HL-60 (cell line): ENCODE measurements at places on chromosomes 16 and 17.

DNA sequence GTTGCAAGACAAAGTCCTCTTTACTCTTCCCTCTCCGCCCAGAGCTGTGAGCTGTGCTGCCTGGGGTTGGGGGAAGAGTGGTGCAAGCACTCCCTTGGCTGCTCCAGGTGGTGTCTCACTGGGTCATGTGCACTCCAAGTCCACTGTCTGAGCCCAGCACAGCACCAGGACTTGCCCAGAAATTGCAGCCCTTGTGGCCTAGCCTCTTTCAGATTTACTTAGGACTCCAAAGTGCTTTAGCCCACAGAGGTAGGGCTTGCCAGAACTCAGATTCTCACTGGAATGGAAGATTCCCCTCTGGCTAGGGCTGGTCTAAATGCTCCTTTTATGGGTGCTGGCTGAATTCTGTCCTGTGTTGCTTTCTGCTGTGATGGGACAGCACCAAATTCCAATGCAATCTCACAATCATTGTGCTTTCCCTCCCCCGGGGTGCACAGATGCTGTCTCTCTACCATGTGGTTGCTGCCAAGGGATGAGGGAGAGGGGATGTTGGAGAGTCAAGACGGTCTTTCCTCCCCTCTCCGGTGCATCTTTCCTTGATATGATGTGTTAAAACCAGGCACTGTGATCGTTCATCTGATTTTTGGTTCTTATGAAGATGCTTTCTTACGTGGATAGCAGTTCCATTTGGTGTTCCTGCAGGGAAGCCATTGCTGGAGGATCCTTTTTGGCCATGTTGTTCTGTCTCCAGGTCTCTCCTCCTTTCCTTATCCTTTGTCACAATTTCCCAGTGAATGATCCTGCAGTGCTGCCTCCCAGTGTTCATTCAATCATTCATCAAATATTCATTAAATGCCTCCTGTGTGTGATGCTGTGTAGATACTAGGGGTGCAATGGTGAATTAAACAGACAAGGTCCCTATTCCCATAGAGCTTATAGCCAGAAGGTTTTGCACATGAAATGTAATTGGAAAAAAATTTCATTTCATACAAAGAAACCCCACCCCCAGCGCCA is 216.3 kb downstream of the SPECC1 start:
- no peak for DNase-seq

DNA sequence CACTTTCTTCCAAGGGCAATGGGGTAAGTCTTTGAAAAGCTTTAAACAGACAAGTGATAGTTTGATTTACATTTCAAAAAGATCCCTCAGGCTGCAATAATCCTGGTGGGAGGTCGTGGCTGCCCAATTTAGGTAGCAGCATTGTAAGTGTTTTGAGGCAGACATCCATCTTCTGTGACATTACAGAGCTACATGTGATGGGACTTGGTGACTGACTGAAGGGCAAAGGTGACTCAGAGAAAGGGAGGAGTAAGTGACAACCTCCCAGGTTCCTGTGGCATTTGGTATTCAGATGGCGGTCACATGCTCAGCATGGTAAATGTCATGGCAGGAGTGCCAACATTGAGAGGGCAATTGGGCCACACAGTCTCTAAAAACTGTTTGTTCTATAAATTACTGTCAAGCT is 26.5 kb downstream of the STAT3 start:
- no peak for DNase-seq

- DNase-seq, result no peak
Observed at GRCh38 chr17:79902146-79902791, 63.0 kb upstream of the CBX4 start.

GRCh38 chr17:62030264-62030663 is 34.8 kb downstream of the MED13 start:
- DNase-seq, result no peak

DNA sequence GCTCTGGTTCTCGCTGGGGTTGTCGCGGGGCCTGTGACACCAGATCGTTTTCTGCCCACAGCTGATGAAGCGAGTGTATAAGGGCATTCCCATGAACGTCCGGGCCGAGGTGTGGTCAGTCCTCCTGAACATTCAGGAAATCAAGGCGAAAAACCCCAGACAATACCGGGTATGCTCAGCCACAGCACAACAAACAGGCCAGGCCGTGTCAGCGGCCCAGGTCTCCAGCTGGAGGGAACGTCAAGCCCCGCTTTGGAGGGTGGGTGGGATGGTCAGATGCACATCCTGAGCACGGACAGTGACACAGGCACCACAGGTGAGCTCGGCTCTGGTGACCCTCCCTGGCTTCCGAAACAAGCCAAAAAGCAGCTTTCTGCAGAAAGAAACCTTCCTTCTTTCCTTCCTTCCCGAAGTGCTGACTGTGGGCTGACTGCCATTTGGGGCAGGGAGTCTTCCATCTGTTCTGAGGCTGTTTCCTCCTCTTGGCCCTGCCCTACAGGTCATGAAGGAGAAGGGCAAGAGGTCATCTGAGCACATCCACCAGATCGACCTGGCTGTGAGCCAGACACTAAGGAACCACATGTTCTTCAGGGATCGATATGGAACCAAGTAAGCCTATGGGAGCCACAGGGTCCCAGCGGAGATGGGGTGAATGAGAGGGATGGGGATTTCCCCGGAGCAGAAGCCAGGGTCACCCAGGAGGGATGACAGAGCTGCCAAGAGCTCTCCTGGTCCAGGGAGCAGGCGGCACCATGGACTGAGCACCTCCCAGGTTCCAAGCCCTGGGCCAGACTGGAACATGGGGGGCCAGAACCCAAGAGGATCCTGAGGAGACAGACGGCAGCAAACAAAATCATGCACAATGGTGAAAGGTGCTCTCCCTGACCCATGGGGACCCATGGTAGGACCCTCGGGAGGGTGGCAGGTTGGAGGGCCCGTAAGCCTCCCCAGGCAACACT is 79.4 kb downstream of the GOSR1 start:
- no peak for DNase-seq
